NCI-H446 treated with DMSO at 0.1 percent for 48 hours (cell line): ENCODE measurements at places on chromosomes 11 and 22.
A peak's percentile ranks its signal among the peaks of the same experiment; 100 is the strongest.

- no peak for DNase-seq
Measured at GRCh38 chr11:127998421-127998820, 588.9 kb downstream of the ETS1 start.

- no peak for DNase-seq
Measured at GRCh38 chr11:23948851-23949250, 548.0 kb upstream of the LUZP2 start.

- no peak for DNase-seq
Measured at GRCh38 chr11:65204646-65205601, 23.2 kb downstream of the CAPN1 start.

- DNase-seq: no peak
Measured at GRCh38 chr22:28948424-28948823, 65.1 kb downstream of the ZNRF3 start.

DNA sequence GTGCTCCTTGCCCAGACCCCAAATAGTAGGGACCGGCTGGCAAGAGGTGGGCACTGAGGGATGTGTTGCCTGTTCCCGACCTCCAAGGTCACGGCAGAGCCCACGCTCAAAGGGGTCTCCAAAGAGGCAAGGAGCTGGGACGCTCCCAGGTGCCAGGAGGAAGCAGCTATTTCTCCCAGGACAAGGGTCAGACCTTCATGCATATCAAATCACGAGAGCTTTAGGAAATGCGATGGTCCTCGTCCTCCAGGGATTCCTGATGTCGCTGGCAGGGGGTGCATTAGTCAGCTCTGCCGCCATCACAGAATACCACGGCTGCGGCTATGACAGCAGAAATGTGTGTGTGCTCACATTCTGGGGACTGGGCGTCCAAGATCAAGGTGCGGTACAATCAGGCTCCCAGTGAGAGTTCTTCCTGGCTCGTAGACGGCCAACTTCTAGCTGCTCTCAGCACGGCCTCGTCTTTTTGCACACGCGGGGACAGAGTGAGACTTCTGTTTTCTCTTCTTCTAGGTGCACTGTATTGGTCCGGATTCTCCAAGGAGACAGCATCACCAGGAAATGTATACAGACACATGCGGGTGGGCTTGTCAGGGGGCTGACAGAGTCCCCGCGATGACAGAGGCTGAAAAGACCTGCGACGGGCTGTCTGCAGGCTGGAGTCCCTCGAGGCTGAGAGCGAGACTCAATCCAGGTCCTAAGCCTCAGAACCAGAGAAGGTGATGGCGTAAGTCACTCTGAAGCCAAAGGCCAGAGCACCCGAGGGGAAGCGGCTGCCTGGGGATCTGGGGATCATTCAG lies 81.6 kb downstream of the SHANK2 start:
- DNase-seq: no peak

GRCh38 chr11:72244060-72244360 lies at the start of gene PHOX2A:
TSS of gene PHOX2A (minus strand) at chr11:72244176. CDS start at chr11:72244004, 172 bp downstream.
- DNase-seq: no peak

- peak; percentile 1 for DNase-seq
Measured at GRCh38 chr22:45504373-45505341, 2.0 kb downstream of the FBLN1 start.

DNA sequence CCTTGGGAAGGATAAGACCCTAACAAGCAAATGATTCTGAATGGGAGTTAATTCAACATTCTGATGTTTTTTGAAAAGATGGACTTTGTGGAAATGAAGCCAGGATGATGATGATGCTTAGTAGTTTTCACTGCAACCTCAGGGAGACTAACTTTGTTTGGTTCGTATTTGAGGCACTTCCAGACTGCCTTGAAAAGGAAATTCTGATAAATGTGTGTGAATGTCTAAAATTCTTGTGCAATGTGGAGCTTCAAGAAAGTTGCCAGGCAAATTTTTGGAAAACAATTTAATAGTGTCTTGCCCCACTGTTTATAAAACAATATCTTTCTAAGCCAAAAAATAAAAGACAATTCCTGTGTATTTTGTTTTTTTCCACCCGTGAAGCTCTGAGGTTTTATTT lies 11.2 kb upstream of the NAV2 start:
- no peak for DNase-seq

- no peak for DNase-seq
Measured at GRCh38 chr11:12079726-12080556, 30.4 kb upstream of the MICAL2 start.

DNA sequence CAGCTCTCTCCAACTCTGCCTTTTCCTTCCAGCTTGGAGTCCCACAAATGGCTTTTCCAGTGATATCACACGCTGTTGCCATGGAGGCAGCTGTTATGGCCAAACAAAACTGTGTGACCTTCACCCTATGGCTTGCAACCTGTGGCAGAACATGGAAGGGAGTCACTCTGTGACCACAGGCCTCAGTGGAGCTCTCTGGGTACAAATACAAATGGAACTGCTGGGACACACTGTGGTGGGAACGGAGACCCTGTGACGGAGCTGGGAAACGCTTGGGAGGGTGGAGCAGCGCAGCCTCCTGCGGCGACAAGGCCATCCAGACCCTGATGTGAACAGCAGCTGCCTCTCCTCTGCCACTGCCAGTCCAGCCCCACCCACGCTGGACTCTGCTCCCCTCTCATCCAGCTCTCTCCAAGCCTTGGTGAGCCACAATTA lies 162.5 kb downstream of the ETS1 start:
- no peak for DNase-seq

DNA sequence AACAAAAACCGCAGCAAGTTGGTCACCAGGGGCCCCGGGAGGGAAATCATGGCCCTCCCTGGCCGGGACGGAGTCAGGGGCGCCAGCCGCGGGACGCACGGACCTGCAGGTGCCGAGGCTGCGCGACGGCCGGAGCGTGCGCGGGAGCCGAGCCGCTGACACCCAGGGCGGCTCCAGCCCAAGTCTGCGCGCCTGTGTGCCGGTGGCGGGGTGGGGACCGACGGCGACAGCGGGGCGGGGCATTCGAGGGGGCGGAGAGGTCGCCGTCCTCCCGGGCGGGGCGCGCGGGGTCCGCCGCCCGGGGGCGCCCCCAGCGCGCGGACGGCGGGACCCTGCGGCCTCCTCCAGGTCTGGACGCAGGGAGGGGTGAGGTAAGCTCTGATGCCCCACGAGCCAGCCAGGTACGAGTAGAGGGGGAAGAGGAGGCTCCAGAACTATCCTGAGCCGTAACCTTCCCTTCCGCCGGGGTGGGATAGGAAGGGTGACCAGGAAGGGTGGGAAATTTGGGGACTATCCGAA lies at the start of gene ESAM:
Gene ESAM (minus strand): TSS at position 186 of the 519 bp plus-strand sequence. CDS start 136 bp downstream, at position 50.
- no peak for DNase-seq
